Natural killer cell (primary cell): ENCODE measurements at places on chromosomes 16 and 17.

DNA sequence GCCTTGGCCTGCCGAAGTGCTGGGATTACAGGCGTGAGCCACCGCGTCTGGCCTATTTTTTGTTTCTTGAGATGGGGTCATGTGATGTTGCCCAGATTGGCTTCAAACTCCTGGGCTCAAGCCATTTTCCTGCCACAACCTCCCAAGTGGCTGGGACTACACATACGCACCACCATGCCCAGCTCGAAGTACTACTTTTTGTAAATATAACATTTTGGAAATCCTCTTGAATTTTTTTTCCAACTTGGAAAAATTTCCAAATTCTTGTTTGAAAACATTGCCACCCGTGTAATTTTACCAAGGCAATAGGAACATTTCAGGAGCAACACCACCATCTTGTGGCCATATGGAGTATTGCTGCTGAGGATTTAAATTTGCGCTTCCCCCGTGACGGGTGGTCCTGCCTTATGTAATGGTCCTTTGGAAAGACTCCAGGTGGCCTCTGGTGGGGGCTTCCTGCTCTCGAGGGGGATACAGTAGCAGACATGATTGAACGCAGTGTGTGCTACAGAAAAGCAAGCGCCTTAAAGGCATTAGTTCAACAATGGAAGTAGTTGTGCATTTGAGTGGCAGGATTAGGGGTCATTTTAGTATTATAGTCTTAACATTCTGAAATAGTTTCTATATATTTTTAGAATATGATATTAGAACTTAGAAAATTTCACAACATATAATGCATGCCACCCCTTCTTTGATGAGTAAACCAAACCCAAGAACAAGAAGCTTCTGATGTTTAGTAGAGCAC lies 8.0 kb downstream of the FLYWCH1 start:
- DNase-seq = peak; percentile 88

DNA sequence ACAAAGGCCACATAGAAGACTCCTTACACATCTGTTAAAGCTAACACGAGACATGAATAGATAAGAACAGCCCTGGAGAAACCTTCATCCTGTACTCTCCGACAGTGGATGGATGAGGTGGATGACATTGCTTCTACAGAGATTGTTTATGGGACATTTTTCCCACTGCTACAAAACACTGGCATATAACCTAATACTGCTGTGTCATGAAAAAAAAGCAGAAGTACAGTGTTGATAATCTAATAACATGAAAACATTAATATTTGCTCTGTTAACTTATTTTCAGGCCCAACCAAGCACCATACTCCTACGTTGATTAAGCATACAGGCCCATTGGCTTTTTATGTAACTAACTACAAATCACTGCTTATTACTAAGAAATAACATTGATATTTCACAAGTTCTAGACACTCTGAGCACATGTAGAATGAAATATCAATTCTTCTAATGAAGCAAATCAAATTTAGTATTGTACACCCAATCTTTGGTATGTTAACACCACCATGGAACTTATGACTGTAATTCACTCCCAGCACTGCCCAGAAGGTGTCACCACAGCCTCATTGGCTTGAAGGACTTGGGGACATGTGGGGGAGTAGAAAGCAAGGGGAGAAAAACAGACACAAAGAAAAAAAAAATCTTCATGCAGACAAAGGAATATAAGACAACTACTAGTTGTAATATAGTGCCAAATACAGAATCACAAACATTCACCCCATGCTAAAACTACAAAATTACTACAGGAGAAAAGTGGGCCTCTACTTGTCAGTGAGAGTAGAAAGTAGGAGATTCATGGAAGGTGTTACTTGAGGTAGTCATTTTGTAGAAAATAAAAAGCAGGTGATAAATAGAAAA lies 330.0 kb upstream of the PMFBP1 start:
- DNase-seq = peak; percentile 51

- no peak for DNase-seq
Measured at GRCh38 chr16:67176662-67177061, 6.3 kb downstream of the NOL3 start.

DNA sequence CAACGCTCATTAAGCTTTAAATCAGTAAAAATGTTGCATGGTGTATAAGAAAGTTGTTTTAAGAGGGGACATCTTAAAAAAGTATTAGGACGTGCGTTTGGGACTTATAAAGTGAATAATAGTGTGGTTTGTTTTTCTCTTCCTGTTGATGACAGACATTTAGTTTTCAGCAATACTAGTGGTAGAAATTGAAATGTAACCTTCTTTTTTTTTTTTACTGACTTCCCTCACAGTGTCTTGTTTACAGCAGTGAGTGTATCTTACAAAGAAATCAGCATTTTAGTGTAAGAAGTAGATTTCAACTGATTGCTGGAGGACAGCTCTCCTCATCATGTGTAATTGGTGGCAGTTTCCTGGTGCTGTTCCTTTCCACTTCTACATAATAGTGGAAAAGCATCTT lies 39.6 kb downstream of the CYLD start:
- DNase-seq = peak; percentile 19

DNA sequence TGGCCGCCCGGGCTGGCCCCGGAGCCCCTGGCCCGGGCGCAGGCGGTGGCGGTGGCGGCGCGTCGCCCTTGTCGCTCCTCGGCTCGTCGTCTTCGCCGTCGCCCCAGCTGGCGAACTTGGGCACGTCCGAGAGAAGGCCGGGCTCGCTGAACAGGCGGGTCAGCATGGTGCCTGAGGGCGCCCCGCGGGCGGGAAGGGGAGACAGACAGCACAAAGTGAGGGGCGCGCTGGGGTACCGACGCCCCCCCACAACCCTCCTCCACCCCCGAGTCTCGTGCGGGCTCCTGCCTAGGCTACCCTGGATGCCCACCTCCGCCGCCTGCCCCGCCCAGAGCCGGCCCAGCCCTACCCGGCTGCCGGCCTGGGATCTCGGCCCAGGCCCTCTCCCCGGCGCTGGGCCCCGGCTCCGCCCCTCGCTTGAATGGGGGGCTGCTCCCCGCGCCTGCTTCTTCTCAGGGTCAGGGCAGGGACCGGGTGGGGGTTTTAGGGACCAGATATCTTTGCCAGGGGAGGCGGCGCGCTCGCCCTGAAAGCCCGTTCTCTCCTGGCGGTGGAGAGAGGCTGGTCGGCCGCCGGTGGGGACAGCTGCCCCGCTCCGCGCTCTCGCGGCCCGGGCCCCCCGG lies 1.2 kb downstream of the NEUROD2 start:
- DNase-seq = peak; percentile 12
